Left lung (tissue), 14 donors: ENCODE measurements at places on chromosomes 2 and 18. TPM values are rescaled to one million over a fixed set of nuclear protein-coding genes. Genes with fewer than 3 reads are reported as not detected.

DNA sequence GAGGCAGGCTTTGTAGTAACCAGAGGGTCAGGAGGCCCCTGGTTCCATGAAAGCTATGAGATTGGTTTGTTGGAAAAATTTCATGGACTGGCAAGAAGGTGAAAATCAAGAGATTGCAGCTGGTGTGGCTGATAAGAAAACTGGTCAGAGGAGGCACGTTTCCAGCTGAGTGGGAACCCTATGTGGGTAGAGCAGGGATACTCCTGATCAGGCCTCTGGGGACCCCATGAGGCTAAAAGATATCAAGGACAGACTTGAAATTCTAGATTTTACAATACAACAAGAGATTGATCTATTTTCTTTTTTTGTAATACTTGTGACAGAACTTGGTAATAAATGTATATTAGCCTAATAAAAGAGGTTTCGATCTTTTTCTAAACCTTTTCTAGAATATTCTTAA, 1615.1 kb downstream of the DPP10 start:
- no peak for DNase-seq

DNA sequence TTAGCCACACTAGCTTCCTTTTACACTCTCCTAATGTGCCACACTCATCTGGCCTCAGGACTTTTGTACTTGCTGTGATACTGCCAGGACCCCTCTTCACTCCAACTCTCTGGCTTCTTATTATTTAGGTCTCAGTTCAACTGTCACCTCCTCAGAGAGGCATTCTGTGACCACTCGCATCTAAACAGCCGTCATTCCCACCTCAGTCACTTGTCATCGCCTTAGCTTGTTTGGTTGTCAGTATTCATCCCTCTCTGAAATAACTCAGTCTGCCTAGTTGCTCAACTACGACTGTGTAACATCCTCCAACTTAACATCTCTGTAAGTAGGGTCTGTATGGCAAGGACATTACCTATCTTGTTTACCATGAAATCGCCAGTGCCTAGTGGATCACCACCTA, 27.2 kb downstream of the MGAT4A start:
- no peak for DNase-seq

DNA sequence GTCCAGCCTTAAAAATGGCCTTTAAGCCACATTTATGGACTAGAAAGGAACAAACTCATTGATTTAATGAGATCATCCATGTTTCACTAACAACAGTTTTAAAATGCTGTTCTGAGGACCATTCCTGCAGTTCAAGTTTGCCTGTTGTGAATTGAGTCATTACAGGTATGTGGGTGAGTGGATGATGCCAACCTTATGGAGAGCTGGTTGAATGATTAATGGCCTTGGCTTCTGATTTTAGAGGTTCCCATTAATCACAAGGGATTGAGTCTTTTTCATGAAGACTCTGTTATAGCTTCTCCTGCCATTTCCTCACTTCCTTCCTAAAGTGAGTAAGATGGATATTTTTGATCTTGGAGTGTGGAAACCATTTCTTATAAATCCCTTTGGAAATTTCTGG, 459.8 kb upstream of the SLC14A2 start:
- DNase-seq, result no peak

DNA sequence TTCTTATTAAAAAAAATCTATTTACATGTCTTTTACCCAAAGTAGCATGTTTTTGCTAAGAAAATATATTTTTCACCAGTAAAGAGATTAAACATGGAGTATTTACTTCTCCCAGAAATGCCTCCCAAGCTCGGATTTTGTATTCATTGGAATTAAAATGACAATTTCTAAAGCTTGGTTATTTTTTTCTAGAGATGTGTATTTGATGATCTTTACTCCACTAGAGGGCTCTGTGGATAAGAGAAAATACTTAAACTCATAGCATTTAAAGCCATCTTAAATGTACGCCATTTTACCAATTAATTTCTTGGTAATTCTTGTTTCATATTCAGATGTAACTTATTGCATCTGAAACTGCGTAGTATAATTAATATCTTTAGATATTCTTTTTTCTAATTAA, 461.4 kb downstream of the GALR1 start:
- no peak for DNase-seq

GRCh38 chr2:240791821-240792628, 28.0 kb downstream of the KIF1A start:
- DNase-seq, result no peak

- no peak for DNase-seq
Measured at GRCh38 chr2:86314125-86314524, 23.3 kb downstream of the REEP1 start.

DNA sequence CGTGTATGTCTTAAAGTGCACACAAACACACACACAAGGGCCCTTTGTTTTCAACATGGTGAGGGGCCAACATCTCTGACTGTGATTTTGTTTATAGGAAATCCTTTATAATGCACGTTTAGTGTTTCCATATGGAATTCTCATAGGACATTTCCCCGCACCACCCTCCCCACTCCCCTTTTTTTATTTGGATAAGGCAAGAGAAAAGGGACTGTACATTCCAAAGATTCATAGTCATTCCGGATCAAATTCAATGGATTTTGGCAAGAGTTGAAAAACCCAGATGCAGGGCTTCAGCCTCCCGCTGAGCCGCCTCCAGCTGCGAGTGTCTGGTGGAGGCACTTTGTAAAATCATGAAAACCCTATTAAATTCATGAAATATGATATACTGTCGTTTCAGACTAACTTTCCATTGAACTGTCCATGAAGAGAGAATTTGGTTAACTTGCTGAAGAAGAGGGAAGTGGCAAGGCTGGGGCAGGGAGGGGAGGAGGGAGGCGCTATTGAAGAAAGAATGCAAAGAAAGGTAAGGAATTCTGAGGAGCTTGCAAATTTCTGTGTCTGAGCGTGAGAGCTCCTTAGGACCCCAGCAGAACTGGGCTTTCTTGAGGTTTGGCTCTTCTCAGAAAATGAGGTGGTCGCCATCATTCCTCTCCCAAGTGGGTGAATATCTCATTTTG, 25.8 kb upstream of the SLC14A2 start:
- peak; percentile 88 for DNase-seq

GRCh38 chr2:3105814-3106569, 271.6 kb downstream of the EIPR1 start:
- no peak for DNase-seq

DNA sequence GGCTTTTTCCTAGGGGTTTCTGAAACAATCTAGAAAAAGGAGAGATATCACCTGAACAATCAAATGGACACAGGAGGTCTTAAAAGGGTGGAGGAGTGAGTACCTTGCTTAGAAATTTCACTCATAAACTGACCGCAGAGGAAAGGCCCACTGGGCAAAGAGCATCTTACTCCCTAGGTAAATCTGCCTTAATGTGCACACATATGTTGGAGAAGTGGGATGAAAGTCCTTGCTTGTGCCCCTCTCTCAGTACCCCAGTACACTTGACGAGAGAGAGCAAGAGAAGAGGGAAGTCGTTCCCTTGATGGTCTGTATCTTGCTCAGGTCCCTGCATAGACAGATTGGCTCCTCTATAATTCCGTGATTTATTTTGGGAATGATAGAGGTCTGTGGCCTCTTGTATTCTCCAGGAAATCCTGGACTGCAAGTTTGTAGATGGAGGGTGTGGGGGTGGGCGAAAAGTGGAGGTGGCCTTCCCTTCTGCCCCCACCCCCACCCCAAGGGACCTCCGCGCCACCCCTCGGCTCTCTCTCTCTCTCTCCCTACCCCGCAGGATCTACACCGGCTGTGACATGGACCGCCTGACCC, 6.8 kb downstream of the TBR1 start:
- DNase-seq, result no peak

DNA sequence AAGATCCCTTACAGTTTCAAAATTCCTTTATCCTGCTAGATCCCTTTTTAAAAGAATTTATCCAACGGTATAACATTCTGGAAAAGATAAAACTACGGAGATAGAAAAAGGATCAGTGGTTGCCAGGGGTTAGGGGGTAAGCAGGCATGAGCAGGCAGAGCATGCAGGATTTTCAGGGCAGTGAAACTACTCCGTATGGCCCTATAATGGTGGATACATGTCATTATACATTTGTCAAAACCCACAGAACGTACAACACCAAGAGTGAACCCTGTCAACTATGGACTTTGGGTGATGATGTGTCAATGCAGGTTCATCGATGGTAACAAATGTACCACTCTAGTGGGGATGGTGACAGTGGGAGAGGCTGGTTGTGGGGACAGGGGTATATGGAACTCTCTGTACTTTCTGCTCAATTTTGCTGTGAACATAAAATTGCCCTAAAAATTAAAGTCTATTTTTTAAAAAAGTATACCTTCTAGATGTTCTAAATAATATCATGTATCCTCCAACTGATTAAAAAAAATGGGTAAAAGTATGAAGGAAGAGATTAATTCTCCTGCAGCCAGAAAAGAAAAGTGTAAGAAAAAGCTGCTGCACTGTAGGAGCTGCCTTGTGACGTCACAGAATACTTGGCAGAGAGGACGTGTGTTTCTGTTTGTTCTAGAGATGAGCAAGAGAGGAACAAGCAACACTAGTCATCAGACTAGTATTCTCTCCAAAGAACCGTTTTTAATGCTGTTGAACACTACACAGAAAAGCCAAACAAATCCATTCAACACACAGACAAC, 23.6 kb downstream of the ANKRD44 start:
- DNase-seq, result peak; percentile 62

DNA sequence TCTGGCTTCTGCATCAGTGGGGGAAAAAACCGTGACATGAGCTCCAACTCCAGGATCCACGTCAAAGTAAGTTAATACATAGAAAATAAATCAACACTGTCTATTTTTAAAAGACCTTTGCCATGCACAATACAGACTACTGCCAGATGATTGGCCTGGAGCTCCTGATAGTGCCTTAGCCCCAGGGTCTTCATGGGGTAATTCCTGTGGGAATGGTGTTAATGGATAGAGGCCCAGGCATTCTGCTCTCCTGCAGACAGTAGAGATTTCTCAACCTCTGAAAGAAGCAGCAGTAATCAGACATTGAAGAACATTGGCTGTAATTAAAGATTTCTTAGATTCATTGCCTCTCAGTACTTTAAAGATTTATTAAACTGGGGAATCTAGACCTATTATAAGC, 4.3 kb upstream of the PLCL1 start:
- DNase-seq, result no peak

- no peak for DNase-seq
Measured at GRCh38 chr2:205139822-205140463, 542.4 kb upstream of the NRP2 start.

DNA sequence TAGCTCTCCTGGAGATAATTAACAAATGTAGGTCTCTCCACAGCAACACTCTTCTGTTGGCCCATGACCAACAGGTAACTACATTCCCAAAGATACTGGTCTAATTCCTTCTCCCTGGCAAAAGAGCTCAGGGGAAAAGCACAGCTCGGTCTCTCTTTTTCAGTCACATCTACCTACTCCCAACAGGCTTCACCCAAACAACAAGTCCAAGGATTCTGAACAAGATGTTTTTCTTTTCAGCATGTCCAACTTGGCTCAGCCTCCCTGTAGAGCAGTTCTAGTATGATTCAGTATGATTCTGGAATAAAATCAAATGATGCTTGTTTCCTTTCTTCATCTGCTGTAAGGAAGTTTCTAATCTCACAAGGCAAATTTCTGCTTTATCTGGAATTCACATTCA, 1704.8 kb upstream of the PIK3C3 start:
- DNase-seq, result no peak

GRCh38 chr18:68234676-68235075, 480.2 kb downstream of the TMX3 start:
- no peak for DNase-seq

- DNase-seq, result no peak
Measured at GRCh38 chr18:57748770-57749603, 54.1 kb downstream of the ATP8B1 start.

GRCh38 chr2:64773461-64774118, 119.9 kb upstream of the SERTAD2 start:
- no peak for DNase-seq

DNA sequence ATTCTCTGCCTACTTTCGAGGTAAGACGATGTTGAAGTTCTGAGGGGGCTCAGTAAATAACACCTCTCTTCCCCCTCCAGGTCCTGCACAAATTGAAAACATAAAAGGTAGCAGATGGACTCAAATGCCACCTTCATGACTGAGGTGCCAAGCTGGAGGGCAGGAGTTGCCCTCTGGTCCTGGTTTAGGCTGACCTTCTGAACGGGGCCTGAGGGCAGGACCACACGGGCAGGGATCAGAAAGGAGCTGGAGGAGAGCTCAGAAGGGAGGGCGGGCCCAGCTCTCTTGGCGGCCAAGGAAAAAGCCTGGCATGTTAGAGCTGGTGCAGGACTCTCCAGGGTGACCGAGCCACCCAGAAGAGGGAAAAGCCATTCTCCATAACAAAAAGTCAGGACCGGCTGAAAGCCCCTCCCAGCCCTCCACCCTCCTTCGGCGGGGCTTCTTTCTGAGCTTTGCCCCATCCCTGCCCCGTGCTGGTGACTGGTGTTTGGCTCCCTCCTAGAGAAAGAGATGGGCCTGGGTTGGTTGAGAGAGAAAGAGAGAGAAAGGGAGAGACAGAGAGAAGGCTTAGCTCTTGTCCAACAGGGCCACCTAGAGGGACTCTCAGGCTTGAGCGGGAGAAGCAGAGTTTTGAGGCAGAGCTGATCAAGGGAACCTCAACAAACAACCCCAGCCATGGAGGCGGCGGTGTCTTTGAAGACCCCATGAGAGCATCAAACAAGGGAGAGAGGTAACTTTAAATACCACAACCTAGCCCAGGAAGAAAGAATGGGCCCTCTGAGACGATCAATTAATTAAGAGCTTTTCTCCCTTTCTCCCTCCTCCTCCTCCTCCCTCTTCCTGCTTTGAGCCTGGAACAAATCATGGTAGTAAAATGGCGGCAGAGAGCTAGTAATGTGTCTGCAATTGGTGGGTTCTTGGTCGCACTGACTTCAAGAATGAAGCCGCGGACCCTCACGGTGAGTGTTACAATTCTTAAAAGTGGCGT, 50.8 kb downstream of the WIPF1 start:
- no peak for DNase-seq

DNA sequence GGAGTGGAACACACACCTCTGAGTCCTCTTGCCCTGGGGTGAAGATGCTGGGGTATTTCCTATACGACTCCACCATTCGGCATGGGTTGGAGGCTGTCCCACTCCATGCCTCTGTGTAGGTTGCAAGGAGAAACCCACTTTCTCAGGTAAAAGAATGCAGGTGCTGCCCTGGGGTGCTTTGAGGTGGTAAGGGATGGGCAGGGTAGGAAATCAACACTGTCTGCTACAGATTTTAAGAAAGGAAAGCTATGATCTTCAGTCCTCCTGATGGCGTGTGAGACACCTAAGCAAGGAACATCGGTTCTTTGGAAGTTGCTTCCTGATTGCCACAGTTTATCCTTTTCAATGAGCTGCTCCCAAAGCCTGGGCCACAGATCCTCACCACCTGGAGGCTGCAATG, 209.2 kb downstream of the NCK2 start:
- no peak for DNase-seq

RTTN gene
- polyA plus RNA-seq, result 19.8 TPM

GLI2 gene
- 25.0 TPM for polyA plus RNA-seq

SP5 gene
- polyA plus RNA-seq, result 8.7 TPM

DOCK10 gene
- 55.9 TPM for polyA plus RNA-seq

FAP gene
- polyA plus RNA-seq, result 34.5 TPM

POTEJ gene
- polyA plus RNA-seq, result 0.13 TPM

HSBP1L1 gene
- 21.8 TPM for polyA plus RNA-seq

NTSR2 gene
- not detected for polyA plus RNA-seq
